Osteocyte (in vitro differentiated cells): ENCODE measurements at places on chromosomes 7 and 10.

GRCh38 chr7:138848056-138848980 lies 50.3 kb upstream of the ATP6V0A4 start:
- DNase-seq = no peak

DNA sequence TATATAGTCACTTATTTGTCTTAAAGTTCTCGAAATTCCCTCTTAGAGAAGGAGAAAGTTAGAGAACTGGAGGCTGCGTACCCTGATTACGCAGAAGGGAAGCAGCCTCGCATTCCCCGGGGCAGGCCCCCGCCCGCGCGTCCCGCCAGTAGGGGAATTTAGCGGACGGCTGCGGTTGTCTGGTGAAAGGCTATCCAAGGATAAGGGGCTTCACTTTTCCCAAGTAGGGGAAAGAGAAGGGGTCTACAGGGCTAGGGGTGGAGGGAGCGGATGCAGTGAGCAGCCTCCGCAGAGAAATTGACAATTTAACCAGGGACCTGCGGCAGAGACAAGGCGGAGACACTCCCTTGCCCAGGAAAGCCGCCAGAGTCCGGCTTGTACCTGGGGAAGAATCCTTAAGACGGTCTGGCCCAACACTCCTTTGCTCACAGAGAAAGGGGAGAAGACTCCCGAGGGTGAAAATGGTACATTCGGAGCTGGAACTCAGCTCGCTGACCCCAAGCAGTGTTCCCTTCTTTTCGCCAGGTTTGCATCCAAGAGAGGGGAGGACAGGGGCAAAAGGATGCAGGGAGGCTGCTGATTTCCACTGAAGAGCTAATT lies 994 bp upstream of the MAGI2 start:
- DNase-seq = no peak

DNA sequence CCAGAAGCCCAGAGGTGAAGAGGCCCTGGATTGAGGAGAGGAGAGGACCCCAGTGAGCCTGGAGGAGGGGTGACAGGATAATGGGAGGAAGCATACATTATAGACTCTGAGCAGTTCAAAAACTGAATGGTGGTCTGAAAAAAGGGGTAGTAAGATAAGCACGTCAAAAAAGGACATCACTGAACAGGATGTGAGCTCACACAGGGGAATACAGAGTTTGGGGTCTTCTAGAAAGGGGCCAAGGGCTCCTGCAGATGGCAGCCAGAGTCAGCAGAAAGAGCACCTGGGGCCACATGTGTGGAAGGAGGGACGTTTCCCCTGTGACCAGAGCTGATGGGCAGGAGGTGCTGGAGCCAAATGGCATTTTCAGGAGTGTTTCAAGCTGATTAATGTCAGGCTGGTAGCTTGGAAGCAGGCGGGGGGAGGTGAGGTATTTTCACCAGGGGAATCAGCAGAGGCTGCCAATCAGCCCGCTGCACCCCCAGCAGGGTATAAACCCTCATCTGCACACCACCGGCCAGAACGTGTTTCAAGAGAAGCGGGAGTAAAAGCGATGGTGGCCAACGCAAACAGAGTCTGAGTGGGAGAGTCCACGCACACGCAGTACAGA lies 85.8 kb downstream of the TNS3 start:
- DNase-seq = no peak

GRCh38 chr10:32295027-32295426 lies 51.9 kb downstream of the EPC1 start:
- no peak for DNase-seq

GRCh38 chr7:45593877-45594276 lies 19.7 kb downstream of the ADCY1 start:
- peak; percentile 65 for DNase-seq

DNA sequence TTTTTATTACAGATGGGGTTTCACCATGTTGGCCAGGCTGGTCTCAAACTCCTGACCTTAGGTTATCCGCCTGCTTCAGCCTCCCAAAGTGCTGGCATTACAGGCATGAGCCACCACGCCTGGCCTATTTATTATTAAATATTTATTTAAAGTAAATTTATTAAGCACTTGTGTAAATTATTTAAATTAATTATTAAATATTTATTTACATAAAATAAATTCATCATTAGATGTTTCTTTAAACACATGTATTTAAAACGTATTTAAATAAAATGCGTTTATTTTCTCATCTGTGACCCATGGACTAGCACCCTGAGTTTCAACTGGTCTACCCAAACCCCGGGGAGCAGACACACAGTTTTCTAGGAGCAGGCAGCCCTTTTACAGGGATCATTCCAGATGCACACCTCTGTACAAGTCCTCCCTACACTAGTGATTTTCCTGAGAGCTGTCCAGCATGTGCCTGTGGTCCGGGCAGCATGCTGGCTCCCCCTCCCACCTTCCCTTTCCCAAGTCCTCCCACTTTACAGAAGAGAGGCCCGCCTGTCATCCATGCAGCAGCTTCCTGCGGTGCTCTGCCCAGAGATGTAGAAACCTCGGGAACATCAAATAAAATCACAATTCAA lies 89.2 kb upstream of the ATP6V0A4 start:
- DNase-seq = no peak

- DNase-seq = no peak
These were observed 154.1 kb upstream of the MTPN start for GRCh38 chr7:136131304-136131630.

- DNase-seq = no peak
These were observed 500.8 kb downstream of the AUTS2 start for GRCh38 chr7:70098905-70099672.

GRCh38 chr7:21733837-21734236 lies 191.0 kb downstream of the DNAH11 start:
- no peak for DNase-seq

DNA sequence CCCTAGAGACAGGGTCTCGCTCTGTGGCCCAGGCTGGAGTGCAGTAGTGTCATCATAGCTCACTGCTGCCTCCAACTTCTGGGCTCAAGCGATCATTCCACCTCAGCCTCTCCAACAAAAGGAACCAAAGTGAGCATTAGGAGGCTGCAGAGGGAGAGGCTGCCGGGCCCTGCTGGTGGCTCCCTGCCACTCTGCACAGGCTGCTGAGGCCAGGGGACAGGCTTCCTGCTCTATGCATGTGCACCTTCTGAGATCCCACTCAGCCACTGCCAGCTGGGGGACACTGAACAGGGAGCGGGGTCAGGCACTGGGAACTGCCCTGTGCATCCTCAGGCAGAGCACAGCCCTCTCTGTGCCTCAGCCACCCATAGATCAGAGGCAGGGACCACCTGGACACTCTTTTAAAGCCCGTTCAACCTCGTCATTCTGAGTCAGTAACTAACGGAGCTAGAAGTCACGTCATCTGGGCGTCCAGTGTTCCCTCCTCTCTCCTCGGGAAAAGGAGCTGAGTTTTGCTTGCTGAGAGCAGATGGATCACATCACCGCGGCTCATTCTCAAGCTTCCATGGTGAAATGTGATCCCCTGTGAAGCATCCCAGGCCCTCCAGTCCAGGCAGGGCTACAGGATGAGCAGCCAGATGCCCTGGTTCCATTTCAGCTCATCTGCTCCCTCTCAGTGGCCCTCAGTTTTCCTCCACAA lies 109.6 kb downstream of the MYL10 start:
- no peak for DNase-seq

GRCh38 chr10:43867113-43867512 lies 218.4 kb upstream of the ZNF32 start:
- DNase-seq = peak; percentile 69

- no peak for DNase-seq
These were observed 50.0 kb upstream of the GRB10 start for GRCh38 chr7:50832744-50833143.

DNA sequence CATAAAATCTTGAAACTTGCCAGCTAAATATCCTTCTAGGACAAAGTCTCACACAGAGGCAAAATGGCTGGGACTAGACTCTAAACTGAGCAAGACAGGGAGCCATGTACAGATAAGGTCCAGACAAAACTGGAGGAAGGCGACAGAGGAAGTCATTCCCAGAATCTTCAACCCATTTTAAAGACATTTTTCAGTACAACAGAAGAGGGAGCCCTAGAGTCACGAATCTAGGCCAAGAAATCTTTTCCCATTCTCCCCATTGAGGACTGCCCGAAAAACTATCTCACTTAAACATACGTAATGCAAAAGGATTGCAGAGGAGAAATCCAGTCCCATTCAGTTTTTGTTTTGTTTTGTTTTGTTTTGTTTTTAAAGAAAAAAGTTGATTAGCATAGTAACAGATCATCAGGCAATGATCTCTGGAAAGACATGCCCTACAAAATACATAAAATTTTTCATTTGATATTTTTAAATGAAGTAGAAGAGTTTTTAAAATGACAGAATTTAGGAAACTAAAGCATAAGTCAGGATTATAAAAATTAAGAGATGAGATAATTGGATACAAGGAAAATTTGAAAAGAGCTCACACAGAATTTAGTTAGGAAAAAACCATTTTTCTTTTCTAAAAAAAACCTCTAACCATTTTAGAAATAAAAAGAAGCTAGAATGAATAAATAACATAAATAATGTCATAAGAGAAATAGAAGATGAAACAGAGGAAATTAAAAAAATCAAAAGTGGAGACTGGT lies 16.9 kb upstream of the PRF1 start:
- no peak for DNase-seq

DNA sequence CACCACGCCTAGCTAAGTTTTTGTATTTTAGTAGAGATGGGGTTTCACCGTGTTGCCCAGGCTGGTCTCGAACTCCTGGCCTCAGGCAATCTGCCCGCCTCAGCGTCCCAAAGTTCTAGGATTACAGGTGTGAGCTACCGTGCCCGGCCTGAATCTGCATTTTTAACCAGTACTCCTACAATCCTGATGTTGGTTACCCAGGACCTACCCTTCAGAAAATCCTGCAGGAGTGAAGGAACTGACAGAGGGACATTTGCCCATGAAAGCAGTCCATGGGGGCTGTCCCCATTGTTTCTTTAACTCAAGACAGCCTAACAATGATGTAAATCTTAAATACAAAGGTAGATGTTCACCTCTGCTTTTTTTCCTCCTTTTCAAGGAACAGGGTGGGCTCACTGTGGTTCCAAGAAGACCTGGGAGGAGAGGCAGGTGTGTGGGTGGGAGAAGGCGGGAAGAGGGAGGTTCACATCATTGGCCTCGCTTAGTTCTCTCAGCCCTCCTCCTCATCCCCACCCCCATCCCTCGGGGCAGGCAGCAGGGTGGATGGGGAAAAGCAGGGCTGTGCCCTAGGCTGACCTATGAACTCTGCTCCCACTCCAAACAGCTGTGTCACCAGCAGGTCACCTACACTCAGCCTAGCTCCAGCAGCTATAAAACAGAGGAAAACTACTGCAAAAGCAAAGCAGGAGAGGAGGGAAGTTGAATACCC lies 13.5 kb downstream of the LRRC20 start:
- no peak for DNase-seq

DNA sequence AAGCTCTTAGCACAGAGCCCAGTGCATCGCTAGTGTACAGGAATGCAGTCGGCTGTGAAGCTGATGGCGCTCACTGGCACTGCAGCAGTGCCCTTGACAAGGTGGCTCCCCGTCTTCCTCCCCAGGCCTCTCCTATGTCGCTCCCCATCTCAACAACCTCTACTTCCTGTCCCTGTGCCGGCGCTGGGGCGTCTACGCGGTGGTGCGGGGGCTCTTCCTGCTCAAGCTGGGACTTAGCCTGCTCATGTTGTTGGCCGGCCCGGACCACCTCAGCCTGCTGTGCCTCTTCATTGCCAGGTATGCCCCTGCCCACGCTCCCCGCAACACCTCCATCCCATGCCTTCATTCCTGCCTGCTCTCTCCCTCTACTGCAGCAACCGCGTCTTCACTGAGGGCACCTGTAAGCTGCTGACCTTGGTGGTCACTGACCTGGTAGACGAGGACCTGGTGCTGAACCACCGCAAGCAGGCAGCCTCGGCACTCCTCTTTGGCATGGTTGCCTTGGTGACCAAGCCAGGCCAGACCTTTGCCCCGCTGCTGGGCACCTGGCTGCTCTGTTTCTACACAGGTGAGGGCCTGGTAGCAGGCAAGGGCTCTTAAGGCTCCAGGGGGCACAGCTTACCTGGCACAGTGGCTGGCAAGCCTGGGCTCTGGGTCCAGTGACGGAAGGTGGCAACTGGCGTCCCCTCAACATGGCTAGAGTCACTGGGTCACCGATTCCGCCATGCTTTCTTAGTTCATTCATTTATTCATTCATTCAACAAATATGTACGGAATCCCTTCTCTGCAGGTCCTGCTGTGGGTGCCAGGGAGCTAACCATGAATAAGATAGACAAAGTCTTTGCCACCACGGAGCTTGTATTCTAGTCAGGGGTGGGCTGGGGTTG lies 22.3 kb upstream of the C10orf95 start:
- DNase-seq = no peak

DNA sequence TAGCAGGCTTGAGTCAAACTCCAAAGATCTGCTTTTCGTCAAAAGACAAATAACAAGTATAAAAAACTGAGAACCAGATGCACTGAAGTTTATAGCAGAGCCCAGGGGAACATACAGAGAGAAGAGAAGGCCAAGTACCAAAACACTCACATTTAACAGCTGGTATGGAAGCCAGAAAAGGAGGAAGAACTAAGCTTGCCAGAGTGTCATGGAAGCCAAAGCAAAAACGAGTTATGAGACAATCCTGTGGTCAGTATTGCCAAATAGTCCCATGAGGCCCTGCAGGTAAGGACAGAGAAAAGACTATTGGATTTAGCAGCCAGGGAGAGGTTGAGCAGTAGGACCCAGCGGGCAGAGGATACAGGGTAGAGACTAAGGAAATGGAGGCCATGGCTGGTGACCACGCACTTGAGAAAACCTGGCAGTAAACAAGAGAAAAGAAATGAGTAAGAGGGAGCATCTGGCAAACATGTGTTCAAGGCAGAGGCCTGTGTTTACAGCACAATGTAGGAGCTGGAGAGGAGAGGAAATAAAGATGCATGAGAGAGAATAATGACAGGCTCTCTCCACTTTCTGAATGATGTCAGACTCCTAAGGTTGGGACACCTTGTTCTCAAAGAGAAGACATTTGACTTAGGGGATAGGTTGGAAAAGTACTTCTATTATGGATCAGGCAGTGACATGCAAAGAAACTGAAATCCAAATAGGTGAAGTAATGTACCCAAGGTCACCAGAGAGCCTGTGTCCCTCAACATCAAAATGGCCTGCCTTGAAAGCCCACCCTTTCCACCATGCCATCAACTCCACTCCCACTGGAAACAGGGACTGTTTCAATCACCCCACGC lies 9.1 kb downstream of the CREB3L2 start:
- no peak for DNase-seq

- DNase-seq = no peak
These were observed 17.3 kb upstream of the BLOC1S2 start for GRCh38 chr10:100303724-100304319.

DNA sequence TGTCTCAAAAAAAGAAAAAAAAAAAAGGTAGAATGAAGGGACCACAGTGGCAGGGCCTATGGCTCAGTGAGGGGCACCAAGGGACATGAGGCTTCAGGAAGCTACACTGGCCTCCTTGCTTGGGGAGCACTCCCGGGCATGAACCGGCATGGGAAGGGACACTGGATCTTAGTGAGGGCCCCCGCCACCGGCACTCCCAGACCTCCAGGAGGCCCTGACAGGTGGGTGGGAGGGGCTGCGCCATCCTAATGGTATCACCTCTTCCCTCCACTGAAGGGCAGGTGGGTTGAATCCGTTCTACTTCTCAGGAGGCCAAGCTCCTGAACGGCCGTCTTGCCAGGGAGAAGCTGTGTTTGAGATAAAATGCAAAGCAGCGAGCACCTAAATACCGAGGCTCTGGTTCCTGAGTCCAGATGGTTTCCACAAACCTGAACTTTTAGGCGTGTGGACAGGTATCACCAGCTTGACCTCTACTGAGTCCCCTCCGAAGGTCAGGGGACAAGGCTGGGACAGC lies 69.8 kb downstream of the C10orf143 start:
- no peak for DNase-seq
